ENCODE measurements at places on chromosomes 2 and 18. TPM values are rescaled to one million over a fixed set of nuclear protein-coding genes. Genes with fewer than 3 reads are reported as not detected.

The KYNU gene
- 7.5 TPM for polyA plus RNA-seq

The UGT1A10 gene
- polyA plus RNA-seq: not detected

The CRYGC gene
- not detected for polyA plus RNA-seq

The LHCGR gene
- 0.32 TPM for polyA plus RNA-seq

The DPP4 gene
- polyA plus RNA-seq: 106 TPM

DNA sequence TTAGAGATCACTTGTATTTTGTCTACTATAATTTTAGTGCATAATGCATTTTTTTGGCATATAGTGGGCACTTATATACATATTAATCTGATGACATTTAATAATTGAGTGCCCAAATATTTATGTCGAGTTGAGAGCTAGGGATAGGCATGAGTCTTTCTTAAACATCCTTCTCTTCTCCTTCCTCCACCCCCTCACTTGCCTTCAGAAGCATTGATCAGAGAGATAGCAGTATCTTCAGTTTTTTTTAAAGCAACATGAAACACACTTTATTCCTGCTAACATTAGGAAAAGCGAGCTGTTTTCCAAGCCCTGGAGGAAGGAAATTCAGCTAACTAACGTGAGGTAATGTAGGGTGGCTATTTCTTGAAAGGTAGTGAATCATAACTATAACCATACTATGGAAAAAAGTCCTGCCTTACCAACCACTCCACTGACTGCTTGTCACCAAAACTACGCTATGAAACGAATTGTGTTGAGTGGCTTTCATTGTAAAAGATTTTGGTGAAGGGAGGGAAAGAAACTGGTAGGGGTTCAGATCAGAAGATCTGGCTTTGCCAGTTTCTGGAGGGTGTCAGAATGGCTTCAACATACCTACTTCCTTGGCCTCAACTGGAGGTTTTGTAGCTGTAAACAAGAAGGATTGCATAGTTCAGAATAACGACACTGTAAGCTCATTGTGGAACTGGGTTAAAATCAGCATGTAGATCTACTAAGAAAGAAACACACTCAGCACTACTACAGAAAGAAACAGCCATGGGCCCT, 2.3 kb upstream of the ITGA4 start:
- DNase-seq: no peak

- no peak for DNase-seq
Measured at GRCh38 chr2:203732092-203732952, 25.9 kb downstream of the CD28 start.

DNA sequence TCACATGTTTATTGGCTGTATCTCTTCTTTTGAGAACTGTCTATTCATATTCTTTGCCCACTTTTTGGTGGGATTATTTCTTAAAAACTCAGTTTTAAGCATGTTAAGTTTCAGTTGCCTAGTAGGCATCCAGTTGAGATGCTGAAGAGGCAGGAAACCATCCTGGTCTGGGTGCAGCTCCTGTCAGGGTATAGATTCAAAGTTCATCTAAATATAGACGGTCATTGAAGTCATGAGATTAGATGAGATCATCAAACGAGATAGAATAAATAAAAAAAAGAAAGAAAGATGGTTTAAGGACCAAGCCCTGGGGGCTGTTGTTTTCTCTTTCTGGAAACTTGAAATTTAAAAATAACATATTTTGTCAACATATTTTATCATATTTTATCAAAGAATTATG, 9.2 kb upstream of the DNAH7 start:
- DNase-seq: no peak

- no peak for DNase-seq
Measured at GRCh38 chr2:95208106-95208505, 785 bp downstream of the ZNF892 start.

DNA sequence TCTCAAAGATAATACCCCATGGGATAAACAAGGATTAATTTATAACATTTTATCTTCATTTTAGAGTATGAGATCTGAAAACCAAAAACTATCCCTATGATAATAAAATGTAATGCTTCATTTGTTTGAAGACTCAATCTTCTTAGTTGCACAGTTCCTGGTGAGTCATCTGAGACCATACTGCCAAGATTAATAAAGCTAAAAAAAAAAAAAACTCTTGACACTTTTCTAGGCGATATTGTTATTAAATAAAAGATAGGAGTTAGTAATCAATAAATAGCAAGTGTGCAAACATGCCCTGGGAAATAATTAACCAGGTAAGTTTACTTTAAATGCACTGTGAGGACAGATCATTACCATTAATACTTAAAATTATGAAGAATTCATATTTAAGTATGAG, 83.9 kb downstream of the RPE start:
- DNase-seq: no peak

Measured in renal cortex interstitium (tissue), 15 donors.